AG10803 (cell line): ENCODE measurements at places on chromosomes 4 and X.
A peak's percentile ranks its signal among the peaks of the same experiment; 100 is the strongest.

DNA sequence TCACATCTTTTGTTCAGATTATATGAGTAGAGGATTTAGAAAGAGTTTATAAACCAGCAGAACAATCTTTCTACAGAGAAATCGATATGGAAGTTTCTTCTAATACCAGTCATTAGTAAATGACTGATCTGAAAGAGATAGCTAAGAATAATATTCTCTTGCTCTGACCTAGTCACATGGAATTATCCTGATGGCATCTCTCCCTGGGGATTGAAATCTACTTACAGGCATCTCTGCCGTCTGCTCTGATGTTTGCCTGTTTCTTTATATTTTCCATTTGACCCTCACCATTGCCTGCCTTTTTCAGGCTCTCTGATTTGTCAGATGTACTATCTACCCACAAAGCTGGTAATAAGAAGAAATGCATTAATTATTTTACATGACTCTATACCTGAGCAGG, 1157.3 kb downstream of the PCDH7 start:
- no peak for DNase-seq

DNA sequence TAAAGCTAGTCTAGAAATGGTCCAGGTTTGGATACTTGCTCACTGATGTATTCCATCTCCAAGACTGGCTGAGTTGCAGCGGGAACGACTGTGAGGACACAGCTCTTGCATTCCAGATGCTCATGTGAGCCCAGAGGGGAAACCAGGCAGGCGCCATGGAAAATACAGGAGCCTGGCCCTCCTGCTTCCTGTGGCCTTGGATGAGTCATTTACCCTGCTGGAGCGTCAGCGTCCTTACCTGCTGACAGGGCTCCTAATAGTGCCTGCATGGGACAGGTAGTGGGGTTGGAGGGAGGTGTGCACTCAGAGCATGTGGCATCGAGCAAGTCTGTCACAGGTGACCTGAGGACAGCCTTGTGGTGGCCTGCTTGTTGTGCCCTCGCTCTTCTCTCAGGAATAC, 69.4 kb downstream of the NSG1 start:
- DNase-seq, result no peak

- DNase-seq, result peak; percentile 29
Measured at GRCh38 chr4:111717921-111718320, 427.3 kb upstream of the FAM241A start.

DNA sequence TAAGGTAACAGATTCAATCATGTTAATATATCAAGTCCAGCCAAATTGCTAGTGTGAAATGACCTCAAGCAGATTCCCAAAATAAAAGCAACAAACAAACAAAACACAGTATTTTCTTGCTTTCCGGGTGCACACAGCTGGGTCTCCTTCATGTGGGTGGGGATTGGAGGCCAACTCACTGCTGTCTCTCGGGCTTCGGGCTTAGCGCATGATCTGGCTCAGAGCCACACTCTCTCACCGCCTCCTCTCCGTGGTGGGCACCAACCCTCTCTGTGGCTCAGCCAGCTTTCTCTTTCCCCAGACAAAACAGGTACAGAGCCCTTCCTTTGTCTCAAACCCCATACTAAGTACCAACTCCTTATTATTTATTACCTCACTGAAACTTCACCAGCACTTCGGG, 2.9 kb upstream of the REELD1 start:
- no peak for DNase-seq

DNA sequence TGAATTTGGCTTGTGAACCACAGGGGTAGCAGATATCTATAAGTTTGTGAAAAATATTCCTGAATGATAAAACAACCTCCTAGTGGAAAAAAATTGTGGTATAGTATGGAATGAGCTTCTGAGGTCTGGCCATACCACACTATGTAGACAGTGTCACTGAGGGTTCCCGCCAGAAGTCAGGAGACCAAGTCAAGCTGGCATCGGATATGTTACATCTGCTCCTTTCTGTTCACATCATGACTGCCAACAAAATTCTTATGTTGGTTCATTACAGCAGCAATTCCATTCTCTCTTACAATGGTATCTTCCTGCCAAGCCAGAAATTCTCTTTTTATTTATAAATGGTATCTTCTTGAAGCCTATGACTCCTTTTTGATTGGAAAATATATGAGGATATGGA, 273.0 kb downstream of the PPP3CA start:
- peak; percentile 48 for DNase-seq

DNA sequence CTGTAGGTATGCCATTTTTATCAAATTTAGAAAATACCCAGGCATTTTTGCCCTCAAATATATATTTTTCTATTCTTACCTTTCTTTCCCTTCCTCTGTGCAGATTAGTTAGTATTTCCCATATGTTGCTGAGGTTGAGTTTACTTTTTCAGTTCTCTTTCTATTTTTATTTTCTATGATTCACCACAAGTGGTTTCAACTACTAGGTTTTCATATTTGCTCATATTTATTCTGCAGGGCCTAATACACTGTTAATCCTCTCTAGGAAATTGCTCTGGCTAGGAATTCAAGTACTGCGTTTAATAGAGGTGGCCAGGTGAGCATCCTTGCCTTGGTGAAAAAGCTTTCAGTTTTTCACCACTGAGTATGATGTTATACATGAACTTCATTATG, 1535.3 kb upstream of the PCDH10 start:
- no peak for DNase-seq

DNA sequence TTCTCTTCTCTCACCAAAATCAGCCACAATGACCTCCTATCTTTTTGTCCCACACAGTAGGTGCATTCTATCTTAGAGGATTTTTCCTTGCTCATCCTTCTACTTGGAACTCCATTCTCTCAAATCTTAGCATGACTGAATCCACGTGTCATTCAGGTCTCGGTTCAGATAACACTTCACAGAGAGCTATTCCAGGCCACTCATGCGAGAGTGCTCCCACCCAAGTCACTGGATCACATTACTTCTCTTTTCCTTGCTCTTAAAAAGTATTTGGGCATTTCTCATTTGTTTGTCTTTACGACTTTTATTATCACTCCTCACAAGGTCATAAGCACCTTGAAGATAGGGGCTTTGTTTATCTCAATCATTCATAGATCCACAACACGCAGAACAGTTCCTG, 647.5 kb upstream of the TENM3 start:
- DNase-seq, result no peak

DNA sequence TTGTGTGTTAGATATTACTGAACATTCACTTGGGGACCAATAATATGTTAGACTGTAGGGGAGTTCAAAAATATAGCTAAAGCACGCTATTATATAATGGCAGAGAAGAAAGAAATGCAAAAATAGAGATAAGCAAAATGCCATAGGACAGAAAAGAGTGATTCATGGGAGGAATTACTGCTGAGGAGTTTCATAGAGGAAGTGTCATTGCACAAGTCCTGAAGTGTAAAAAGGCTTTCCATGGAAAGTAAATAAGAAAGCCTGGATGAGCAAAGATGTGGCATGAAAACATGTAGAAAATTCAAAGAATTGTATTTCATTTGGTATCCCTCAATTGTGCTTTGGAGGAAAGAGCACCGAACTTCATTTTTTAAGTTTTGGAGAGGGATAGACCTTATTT, 14.5 kb downstream of the HMGB2 start:
- DNase-seq, result peak; percentile 29

- no peak for DNase-seq
Measured at GRCh38 chr4:140363558-140363957, 9.9 kb upstream of the SCOC start.

DNA sequence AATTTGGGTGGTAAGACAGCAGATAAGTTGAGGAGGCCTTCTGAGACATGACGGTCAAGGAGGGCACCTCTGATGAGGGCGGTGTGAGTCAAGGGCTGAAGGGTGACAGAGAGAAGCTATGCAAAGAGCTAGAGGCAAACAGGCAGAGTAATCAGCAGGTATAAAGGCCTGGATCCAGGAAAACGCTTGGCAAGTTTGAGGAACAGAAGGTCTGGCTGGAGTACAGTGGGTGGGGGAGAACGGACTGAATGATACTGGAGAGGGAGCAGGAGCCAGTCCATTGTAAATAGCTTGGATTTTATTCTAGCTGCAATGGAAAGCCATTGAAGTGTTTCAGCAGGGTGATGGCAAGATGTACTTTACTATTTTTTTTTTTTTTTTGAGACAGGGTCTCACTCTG, 39.3 kb downstream of the RAB33B start:
- DNase-seq, result no peak

- DNase-seq, result no peak
Measured at GRCh38 chr4:66647476-66647875, 897.8 kb downstream of the CENPC start.

- DNase-seq, result no peak
Measured at GRCh38 chr4:103021120-103021519, 1.6 kb upstream of the SLC9B1 start.

- no peak for DNase-seq
Measured at GRCh38 chr4:128241019-128241418, 46.6 kb downstream of the PGRMC2 start.

- DNase-seq, result no peak
Measured at GRCh38 chr4:71356924-71357663, 18.3 kb downstream of the SLC4A4 start.

DNA sequence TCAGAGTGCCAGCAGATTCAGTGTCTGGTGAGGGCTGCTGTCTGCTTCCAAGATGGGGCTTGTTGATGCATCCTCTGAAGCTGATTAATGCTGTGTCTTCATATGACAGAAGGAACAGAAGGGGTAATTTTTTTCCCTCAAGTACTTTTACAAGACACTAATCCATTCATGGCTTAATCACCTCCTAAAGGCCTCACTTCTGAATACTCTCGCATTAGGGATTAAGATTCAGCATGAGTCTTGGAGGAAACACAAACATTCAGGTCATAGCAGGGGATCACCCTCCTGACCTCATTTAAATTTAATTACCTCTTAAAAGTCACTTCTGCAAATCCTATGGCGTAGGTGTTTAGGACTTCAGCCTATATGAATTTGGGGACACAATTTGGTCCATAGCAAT, 1145.5 kb upstream of the PCDH10 start:
- no peak for DNase-seq

DNA sequence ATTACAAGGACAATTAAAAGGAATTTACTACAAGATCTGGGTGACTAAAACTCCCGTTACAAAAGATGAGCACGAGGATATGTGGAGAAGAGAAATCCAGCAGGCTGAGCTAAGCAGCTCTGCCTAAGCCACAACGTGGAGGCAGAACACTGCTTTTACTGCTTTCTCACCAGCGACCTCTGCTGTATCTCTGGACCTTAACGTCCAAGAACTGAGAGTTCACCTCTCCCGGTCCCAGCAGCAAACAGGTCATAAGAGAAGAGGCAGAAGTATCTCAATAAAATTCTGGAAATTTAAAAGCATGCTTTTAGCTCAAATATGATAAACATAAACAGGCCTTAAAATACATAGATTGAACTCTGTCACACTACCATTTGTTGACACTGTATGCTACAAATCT, 81.0 kb downstream of the ADGRA3 start:
- DNase-seq, result peak; percentile 36

DNA sequence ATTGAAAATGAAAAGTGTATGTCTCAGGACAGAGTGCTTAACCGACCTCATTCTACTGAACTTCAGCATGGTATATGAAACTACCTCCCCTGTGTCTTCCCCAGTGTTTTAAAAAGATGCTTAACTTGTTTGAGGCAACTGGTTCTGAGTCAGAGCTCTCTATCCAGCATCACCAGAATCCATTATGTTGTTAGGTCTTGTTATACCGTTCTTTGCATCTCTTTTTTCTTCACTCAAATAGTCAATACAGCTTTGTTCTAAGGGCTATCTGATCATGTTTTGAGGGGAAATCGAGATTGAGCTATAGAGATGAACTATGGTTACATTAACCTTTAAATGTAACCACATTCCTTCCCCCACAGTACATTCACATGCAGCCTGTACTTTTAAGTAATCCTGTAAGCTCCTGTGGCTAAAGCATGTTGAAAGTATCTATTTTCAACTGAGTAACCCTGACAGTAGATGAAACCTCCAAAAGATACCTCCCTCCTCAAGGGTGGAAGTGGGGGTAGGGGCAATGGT, 514.4 kb downstream of the RPA4 start:
- no peak for DNase-seq

DNA sequence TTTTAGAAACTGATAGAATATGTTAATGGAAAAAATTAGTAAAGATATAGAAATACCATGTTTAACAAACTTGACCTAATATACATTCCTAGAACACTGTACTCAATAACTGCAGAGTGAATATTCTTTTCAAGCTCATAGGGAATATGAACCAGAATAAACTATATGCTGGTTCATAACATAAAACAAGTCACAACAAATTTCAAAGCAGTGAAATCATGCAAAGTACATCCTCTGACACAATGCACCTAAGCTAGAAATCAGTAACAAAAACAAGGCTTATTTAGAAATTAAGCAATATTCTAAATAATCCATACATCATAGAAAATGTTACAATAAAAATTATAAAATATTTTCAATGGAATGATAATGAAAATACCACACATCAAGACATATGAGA, 9.2 kb upstream of the SEPSECS start:
- DNase-seq, result no peak

DNA sequence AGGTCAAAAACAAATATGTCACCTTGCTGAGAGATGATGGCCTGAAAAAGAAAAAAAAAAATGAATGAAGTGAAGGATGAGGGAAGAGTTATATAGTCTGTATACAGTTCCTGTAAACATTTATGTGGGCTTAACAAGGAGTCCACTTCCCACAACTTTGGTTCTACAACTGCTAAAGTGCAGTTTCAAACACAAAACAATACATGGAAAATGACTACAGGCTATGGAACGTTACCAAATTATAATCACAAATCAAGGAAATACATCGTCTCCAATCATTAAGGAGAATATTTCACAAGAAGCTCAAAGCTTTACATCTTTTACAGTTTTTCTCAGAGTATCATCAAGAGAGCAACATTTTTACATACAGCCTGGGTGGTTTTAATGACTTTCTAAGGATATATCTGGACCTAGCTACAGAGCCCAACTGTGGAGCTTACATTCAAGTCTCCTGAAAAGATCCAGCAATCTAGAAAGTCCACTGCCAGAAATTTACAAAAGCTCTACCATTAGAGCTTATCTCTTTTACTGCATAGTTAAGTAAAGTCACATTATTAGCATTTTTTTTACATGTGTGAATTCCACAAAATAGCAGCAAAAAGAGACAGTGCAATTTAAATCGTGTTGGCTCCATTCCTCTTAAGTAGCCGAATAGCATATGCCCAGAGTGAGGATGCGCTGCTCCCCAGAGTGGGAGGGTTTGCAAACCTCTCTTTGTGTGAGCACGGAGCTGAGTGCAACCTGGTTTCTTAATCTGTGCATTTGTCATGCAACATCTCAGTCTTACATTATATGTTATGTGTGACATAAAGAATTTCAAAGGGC, 128.3 kb downstream of the MANBA start:
- peak; percentile 17 for DNase-seq

DNA sequence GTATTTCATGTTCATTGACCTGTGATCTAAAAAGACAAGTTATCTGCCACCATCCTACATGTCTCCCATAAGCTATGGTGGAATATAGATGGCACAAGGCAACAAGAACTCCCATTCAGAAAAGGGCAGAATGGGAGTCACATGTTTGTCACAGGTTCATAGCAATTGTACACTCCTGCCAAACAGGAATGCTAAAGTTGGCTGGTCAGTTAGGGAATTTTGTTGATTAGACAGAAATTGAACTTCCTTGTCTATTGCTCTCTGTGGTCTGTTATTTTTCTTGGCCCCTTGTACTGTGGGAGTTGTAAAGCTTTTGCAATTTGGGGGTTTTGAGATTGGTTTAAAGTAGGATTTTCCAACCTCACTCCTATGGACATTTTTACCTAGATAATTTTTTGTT, 101.7 kb upstream of the SOD3 start:
- DNase-seq, result no peak

- DNase-seq, result no peak
Measured at GRCh38 chr4:25057299-25057698, 26.6 kb upstream of the LGI2 start.

- DNase-seq, result no peak
Measured at GRCh38 chrX:6989858-6990257, 157.7 kb upstream of the STS start.

- peak; percentile 80 for DNase-seq
Measured at GRCh38 chr4:26248647-26249046, 72.2 kb upstream of the RBPJ start.
